ENCODE measurements at places on chromosomes 5 and 9.

DNA sequence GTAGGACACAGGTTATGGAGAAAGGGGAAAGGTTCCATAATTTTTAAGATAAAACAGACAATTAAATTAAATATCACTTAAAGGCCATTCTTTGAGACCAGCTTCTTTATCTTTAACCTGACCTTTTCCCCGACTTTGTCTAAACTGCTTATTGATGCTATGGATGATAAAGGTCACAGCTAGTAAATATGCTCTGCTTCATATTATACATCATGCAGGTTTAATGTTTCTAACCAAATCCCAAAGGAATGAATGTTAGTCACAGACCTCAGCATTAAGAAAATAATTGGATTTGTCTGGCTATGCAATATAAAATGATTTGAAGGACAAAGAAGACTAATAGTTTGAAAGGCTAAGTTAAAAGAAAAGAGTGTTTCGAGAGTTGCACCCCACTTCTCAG is 147.6 kb downstream of the ST8SIA4 start:
- ATAC-seq = no peak

DNA sequence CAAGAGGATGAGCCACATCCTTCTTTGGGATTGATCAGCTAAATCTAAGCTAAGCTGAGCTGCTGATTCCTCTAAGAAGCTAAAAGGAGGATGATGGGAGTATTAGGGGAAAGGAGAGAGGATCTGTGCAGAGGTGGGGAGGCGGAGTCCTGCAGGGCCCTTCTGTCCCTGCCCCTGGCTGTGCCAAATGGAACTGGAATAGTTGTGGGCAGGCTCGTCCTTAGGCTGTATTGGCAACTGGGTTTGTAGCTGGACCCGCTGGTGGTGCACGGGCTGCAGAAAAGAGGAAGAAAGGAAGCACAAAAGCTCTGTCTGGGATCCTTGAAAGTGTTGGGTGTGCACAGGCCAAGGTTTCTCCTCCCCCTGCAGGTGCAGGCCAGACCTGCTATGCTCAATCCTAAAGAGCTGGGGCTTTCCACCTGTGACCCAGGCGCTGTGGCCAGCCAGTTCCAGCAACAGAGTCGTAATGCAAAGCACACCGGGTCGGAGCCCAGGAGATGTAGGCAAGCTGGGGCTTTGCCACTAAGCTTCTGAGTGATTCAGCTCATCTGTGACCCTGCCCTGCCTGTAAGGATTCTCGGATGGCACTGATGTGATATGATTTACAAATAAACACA is 9.8 kb downstream of the CLTB start:
- ATAC-seq = no peak

GRCh38 chr5:98840946-98841345 is 67.5 kb downstream of the RGMB start:
- ATAC-seq = no peak

DNA sequence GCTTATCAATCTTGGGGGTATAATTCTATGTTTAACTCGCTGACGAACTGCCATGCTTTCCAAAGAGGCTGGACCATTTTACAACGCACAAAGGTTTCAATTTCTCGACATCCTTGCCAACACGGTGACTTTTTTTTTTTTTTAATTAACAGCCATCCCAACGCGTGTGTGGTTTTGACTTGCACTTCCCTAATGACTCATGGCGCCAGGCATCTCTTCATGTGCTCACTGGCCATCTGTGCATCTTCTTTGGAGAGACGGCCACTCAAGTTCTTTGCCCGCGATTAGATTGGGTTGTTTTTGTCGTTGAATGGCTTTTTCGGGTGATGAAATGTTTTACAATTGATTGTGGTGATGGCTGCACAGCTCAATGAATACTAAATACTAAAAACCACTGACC is 12.5 kb upstream of the CARD9 start:
- no peak for ATAC-seq

DNA sequence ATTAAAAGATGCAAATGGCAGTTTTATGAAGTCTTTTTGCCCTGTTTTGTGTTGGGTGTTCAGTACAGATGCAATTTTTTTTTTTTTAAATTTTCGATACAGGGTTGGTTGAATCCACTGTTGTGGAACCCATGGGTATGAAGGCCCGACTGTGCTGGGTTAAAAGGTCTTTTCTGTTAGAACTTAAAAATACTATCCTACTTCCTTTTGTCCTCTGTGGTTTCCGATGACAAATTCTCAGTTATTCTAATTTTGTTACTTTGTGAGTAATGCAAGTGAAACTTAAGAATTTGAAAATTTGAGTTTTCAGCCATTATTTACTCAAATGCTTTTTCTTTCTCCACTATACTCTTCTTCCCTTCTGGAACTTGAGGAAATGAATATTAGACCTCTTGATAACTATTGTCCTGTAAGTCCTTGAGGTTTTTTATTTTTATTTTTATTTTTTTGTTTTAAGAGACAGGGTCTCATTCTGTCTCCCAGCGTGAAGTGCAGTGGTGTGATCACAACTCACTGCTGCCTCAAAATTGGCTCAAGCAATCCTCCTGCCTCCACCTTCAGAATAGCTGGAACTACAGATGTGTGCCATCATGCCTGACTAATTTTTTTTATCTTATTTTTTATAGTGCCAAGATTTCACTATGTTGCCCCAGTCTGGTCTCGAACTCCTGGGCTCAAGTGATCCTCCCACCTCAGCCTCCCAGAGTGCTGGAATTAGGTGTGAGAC is 67.5 kb downstream of the ZCCHC7 start:
- ATAC-seq = peak; percentile 92

GRCh38 chr5:106094204-106094607 is 1576.5 kb downstream of the EFNA5 start:
- no peak for ATAC-seq

GRCh38 chr5:156920042-156920860 is 42.8 kb downstream of the TIMD4 start:
- peak; percentile 68 for ATAC-seq
